ENCODE measurements at places on chromosomes 12 and 14.

DNA sequence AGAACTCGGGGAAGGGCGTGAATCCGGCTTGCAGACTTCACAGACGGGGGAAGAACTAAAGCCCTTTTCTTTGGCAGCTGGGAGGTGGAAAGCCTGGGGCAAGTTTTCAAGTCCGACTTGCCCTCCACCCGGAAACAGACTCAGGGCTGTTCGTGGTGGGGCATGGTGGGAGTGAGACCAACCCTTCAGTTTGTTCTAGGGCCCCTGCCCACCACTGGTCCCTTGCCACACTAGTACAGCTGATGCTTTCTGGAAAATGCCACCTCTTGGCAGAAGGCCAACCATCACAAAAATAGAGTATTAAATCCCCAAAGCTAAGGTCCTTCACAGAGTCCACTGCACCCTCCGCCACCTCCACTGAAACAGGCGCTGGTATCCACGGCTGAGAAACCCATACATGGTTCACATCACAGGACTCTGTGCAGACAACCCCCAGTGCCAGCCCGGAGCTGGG is 50.4 kb upstream of the DDX11 start:
- no peak for DNase-seq

DNA sequence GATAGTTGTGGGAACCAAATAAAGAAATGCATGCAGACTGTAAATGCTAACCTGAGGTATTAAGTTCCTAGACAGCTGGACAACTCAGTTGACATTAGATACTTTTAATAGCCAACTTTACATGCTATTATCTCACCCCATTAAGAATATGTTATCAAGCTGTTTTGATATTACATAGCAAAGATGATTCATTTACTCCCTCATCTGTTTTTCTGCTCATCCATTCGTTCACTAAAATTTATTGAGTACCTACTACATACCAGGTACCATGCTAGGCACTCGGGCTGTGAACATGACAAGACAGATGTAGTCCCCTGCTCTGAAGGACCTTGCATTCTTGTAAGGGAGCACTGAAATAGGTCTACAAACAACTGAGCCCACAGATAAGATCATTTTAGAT is 192.4 kb downstream of the DACT1 start:
- no peak for DNase-seq

GRCh38 chr14:64825006-64825405 is 54.7 kb downstream of the SPTB start:
- no peak for DNase-seq

DNA sequence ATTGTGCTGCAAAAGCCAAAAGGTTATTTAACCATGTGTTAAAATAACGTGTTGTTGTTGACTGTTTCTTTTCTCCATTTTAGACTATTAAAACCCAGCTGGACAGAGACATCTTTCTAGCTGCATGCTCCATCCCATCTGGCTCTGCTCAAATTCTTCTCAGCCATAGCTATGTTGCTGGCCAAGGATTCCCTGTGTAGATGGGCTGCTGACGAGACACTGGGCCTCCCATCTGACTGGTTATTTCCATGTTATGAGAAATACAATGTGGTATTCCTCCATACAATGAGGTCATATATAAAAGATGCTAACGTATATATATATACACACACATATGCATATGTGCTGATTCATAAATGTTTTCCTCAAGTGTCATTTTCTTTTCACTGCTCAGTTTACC is 30.1 kb downstream of the MED13L start:
- peak; percentile 14 for DNase-seq

GRCh38 chr12:68368327-68368726 is 36.2 kb upstream of the MDM1 start:
- DNase-seq = no peak

GRCh38 chr12:8860165-8860961 is 37.9 kb downstream of the A2ML1 start:
- peak; percentile 31 for DNase-seq

DNA sequence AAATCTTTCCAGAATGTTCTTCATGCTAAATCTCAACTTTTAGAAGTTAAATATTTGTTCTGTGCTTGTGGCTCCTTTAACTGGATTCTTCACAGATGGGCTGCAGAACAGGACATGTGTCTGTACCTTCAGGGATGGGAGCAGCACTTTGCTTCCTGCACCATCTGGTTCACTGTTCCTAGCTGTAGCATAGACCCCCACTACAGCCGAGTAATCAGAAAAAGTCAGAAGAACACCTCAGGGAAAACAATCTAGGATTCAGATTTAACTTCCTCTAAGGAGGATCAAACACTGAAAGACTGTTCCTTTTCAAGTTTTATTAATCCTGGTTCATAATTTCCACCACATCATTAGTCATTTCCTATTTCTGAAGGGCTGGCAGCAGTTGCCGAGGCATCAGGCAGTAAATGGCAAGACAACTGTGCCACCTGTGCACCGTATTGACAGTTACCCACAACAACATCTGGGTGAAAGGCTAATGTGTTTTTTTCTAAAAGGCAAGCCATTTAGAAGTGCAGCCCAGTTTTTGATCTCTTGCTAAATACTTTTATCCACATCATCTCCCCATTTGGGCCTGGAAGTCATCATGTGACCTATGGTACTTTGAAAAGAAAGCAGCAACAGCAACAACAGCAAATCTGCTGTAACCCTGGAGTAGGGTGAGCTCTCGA is 212.8 kb upstream of the BMP4 start:
- peak; percentile 68 for DNase-seq

DNA sequence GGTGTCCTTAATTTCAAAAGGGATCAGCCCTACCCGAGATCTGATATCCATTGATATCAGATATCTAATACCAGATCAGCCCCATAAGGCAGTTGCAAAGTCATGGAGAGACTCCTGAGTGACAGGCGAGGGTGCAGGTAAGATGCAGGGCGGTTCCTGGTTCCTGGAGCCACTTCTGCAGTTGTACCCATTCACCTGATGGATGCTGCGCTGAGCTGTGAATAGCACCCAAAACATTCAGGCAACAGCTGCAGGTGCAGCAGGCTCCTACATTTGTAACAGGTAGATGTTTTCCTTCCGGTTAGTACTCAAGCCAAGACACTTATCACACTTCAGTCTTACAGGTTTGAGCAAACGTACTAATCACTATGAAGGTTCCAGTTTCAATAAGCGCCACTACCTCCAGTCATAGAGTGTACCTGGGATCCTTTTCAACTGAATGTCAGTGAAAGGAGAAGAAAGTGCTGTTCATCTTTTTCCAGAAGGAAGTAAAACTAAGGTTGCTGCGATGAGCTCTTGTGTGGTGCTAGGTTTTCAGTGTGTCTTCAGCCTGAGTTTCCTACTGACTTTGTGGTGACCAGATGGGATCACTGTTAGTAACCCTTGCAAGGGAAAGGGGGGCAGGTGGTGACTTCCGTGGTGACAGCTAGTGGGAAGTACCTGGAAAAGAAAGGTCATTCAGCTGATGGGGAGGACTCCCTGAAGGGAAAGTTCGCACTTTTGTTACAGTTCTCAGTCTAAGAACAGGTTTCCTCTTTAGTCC is 1.9 kb downstream of the ATP6V0A2 start:
- no peak for DNase-seq

DNA sequence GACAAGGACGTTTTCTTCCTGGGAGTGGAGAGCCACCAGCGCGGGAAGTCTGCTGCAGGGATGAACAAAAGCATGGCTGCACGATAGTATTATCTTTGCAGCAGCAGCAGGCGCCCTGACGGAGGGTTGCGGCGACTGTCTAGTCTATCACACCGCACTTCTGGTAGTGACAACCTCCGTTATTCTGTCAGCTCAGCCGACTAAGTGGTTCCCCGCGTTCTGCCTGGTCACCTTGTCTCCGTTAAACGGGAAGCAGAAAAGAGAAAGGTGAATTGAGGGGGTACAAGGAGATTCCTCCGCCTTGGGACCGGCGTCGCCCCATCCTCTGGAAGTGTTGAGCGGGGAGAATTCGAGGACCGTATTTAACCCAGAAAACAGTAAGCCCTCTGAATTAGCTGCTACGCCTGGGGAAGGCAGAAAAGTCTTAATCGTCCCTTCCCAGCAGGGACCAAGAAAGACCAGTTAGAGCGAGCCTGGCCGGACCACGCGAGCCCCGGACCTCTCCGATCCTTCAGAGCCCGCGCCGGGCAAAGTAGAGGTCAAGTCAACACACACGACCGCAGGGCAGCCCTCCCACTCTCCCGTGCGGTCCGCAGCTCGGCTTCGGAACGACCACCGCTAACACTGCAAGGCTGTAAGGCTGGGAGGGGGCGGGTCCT is 536 bp upstream of the DAAM1 start:
- DNase-seq = peak; percentile 28

- peak; percentile 89 for DNase-seq
These were observed at the start of the genes KCTD10 and UBE3B for GRCh38 chr12:109477185-109477962. TSS of gene KCTD10 (minus strand) at chr12:109477300. CDS start at chr12:109477262, 38 bp downstream. TSS of gene UBE3B (plus strand) at chr12:109477634. CDS start at chr12:109483552, 5,918 bp downstream.

DNA sequence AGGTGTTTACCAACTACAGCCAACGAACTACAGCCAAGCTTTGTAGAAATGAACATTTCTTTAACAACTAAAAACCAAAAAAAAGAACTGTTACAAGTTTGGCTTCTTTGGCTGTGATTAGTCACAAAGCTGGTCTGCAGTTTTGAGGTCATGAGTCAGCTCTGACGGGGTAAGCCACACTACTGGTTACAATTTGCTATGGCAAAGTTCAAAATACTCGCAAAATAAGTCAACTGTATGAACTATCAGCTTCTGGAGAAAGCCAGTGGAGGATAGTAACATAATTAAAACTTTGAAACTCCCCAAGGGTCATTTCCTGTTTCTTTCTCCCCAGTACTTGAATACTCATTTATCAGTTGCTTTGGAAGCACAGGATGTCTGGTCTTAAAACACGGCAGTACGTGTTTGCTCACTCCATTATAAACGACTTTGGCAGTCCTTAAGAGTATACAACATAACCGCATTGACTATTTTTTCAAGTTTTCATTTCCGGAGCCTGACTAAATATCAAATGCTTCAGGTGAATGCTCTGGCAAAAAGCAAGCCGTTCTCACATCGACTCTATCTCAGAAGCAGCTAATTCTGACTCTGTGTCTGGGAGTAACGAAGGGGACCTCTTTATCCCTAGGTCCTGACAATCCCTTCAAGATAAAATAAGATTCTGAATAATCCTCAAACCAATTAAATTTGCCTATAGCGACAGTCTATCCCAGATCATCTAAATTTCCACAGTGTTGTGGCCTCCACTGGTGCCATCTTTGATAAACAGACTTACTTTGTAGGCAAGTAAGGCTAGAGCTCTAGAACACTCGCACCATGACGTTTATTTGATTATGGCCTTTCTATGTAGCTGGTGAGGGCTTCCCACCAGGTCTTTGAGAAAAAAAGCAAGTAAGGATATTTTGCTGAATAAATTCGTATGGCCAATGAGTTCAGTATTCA is 10.6 kb downstream of the PHLDA1 start:
- peak; percentile 96 for DNase-seq

DNA sequence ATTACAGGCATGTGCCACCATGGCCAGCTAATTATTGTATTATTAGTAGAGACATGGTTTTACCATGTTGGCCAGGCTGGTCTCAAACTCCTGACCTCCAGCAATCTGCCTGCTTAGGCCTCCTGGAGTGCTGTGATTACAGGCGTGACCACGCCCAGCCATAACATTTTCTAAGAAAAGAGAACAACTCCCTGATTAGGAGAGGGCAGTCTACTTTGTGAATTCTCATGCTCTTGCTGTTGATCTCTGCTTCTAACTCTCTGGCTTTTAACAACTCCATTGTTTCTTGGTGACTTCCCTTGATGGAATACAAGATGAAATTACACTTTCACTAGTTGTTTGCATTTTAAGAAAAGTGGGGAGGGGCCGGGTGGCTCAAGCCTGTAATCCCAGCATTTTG is 33.6 kb downstream of the SSH1 start:
- DNase-seq = no peak

DNA sequence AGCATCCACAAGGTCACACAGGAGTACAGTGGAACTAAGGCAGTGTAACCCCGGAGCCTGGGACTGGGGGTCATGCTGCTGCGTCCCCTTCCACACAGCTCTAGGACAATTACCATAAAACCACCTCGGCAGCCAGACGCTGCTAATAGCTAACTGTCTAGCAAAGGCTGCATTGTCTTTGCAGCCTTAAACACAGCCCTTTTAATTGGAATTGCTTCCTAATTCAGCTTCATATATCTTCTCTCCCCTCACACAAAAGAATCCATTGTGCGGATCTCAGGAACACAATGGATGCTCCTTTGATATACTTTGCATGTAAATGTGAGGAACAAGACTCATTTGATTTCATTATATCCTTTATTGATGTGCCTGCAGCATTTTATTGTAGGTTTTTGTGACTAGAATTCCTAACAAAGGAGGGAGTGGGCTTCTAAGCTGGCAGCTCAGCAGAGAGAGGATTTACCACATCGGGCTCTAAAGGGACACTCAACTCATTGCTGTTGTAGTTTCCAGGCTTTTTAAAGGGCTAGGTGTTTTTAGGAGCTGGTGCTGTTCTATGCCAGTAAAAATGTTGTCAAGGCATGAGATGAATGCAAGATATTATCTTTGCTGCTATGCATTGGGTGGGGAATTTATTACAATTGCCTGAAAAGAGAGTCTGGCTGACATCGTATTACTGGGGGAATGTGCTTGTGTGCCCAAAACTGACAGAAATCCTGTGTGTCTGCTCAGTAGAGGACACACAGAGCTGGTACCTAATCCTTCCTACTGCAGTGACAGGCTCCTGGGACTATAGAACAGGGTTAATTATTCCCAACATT is 30.4 kb upstream of the DACT1 start:
- no peak for DNase-seq

DNA sequence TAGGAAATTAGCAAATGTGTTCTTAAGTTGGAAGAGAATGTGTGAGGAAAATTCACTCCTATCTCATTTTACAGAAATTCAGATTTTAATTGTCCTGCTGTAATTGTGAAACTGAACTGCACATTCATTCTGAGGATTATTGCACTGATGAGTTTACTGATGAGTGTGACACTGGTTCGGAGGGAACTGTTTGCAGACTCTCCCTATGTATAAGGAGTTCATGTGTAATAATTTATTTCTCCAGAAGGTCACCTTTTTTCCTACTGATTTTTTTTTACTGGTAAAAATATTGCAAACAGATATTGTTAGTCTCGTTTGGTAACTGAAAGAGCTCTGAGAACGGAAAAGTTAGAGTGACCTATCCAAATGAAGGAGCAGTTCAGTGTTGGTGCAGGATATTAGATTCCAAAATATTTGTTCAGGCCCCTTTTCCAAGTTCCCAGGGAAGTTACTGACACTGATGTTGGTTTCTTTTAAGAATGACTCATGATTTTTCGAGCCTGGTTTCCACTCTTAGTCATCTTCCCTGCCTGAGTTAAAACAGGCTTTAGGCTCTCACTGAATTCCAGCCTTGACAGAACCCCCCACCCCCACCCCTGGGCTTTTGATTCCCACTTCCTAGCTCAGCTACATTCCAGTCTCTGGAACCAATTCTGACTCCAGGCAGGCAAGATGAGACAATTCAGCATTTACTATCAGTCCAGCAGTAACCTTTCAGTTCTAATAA is 18.4 kb downstream of the ANO6 start:
- peak; percentile 98 for DNase-seq

- DNase-seq = no peak
These were observed 106.2 kb downstream of the GPATCH2L start for GRCh38 chr14:76257842-76258397.

DNA sequence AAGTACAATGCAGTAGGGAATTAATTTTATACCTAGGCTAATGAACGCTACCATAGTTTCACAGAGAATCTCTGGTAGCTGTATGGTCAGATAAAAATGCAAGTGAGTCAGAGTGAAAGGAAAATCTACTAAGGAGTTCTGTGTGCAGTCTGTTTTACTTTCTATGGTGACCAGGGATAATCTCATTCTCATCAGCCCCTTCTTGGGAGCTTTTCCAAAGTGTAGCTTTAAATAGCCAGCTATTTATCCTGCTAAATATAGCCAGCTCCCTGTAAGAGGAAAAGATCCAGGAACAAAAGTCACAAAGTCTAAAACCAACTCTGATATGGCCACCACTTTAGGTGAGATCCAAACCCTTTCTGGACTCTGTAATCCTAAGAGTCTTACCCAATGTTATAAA is 75.5 kb downstream of the TMEM116 start:
- no peak for DNase-seq

- DNase-seq = no peak
These were observed 1.8 kb downstream of the GSC start for GRCh38 chr14:94768141-94768520.

Measured in EL (cell line).